Stimulated activated CD8-positive, alpha-beta memory T cell treated with anti-CD3 and anti-CD28 coated beads, Interleukin-4, amount 100 ng/mL, for 24 hours (primary cell): ENCODE measurements at places on chromosomes 6 and 20.
A peak's percentile ranks its signal among the peaks of the same experiment; 100 is the strongest.

DNA sequence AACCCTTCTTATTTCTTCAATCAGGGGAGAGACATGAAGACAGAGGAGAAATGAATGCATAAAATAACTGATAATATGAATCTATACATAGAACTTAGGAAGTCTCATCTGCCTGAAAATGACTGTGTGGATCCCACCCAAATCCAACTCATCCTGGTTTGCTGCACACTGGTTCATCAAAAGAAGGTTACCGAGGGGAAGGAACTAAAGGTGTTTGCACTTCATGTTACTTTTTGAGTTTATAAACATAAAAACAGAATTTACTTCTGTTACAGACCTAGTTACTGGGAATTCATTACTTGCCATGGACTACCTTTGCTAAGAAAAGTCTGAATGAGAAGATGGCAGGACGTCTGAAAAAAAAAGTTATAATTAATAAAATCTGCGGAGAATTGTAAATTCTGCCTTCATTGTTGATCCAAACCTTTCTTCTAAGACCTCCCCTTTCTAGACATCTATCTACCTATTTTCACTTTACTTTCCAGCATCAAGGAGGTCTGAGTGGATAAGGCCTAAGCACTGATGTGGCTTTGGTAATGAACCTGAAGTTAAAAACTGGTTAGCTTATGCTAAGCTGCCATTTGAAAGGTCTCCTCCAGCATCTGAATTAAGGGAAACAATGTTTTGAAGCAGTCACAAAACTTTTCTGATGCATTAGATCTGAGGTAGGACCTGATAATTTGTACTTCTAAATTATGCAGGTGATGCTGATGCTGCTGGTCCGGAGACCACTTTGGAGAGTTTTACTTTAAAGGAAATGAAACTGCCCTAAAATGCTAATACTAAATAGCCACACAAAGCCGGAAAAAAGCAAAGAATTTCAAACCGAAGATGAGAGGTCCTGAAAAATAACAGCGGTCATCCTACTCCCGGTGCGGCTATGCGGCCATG, 84.0 kb downstream of the HFE start:
- DNase-seq, result no peak

DNA sequence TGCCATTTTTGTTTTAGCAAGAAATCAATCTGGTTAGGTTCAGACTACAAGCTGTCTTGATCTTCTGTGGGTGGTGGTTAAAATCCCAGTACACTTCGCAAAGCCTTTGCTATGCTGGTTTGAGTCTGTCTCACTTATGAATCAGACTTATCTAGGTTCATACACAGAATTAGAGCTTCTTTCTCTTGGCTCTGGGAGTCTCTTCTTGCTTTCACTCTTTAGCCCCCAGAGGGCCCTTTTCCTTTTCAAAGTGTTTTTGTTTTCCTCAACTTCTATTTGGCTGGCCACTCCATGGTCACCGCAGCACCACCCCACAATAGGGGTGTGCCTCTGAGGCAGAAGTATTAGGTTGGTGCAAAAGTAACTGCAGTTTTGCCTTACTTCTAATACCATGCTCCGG, 21.3 kb downstream of the ECI2 start:
- no peak for DNase-seq

GRCh38 chr6:159151266-159151855, 17.8 kb upstream of the FNDC1 start:
- DNase-seq, result peak; percentile 31

GRCh38 chr6:34310817-34311216, 62.0 kb upstream of the SMIM29 start:
- DNase-seq, result no peak

- no peak for DNase-seq
These were observed 631.1 kb upstream of the POU3F2 start for GRCh38 chr6:98203170-98203806.

- no peak for DNase-seq
These were observed 367.7 kb downstream of the CDH4 start for GRCh38 chr20:61619751-61620150.

- no peak for DNase-seq
These were observed 299.6 kb upstream of the GJE1 start for GRCh38 chr6:141833001-141833655.
